ENCODE measurements at places on chromosomes 6 and 20. TPM values are rescaled to one million over a fixed set of nuclear protein-coding genes. Genes with fewer than 3 reads are reported as not detected.

DNA sequence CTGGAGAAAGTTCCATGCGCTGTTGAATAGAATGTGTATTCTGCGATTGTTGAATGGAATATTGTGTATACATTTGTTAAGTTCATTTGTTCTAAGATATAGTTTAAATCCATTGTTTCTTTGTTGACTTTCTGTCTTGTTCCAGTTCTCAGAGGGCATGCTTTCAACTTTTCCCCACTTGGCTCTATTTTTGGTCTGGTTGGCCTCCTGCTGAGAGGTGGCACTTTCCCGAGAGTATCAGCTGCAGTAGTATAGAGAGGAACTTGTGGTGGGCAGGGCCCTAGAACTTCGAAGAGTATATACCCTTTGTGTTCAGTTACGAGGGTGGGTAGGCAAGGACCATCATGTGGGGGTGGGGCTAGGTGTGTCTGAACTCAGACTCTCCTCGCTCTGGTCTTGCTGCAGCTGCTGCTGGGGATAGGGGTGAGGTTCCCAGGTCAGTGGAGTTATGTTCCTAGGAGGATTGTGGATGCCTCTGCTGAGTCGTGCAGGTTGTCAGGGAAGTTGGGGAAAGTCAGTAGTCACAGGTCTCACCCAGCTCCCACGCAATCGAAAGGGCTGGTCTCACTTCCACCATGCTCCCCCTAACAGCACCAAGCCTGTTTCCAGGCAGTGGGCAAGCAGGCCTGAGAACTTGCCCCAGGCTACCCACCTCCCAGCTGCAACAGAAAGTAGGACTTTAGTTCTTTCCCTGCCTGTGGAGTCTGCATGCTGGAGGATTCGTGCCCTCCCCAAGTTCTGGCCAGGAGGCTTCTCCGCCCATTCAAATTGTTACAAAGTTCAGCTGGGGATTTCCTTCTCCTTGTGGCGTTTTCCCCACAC is 118.9 kb upstream of the SSTR4 start:
- no peaks in the 10 kb centered on the region for H3K4me1 ChIP-seq
- no peak overlapping the region for H3K27ac ChIP-seq
- H3K27me3 ChIP-seq = no peaks in the 10 kb centered on the region
- no peak for DNase-seq
- H3K36me3 ChIP-seq = no peaks in the 10 kb centered on the region
- no peak overlapping the region for H3K4me3 ChIP-seq

DNA sequence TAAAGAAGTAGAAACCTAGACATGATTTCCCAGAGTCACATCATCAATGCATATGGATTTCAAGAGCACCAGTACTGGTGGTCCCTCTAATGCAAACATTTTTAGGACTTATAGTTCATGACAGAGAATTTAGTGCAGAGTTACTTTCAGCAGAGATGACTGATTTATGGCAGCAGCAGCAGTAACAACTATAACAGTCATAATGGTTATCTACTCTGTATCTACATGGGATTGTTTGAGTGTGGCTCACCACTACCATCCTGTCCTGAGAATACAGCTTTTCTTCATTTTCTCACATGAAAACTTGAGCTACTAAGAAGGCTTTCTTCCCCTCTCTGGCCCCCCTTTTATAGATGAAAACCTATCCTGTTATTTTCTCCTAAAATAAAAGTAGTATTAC is 128.5 kb upstream of the ENPP5 start:
- no peak overlapping the region for H3K4me3 ChIP-seq
- no peak overlapping the region for H3K27ac ChIP-seq
- no peaks in the 10 kb centered on the region for H3K4me1 ChIP-seq
- DNase-seq = no peak
- H3K36me3 ChIP-seq = no peaks in the 10 kb centered on the region
- no peaks in the 10 kb centered on the region for H3K27me3 ChIP-seq

- no peak overlapping the region for H3K27ac ChIP-seq
- no peak for DNase-seq
- H3K27me3 ChIP-seq = no peaks in the 10 kb centered on the region
- no peak overlapping the region for H3K4me3 ChIP-seq
- H3K4me1 ChIP-seq = no peaks in the 10 kb centered on the region
Measured at GRCh38 chr20:10134176-10134575, 84.5 kb upstream of the SNAP25 start.

GRCh38 chr20:58668901-58669286 is 17.8 kb downstream of the STX16 start:
- no peak overlapping the region for H3K4me3 ChIP-seq
- no peak for DNase-seq
- peaks cover 92% of the 10 kb centered on the region for H3K36me3 ChIP-seq
- no peak overlapping the region for H3K27ac ChIP-seq
- H3K4me1 ChIP-seq = no peaks in the 10 kb centered on the region

DNA sequence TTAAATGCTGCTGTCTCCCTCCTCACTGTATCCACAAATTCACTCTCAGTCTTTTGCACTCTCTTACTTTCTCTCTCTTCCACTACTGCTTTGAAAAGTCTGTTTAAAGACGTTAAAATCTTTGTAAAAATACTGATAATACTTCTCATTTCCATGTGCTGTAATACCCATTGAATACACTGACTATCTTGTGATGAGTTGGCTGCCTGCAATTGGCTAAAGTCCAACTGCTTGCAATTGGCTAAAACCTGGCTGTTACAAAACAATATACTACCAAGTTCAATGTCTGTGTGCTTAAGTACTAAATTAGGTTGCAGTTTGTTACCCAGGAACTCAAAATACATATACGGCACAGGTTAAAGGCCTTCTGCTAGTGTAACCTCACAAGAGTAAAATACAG is 264.8 kb downstream of the THBS2 start:
- no peak for DNase-seq
- no peaks in the 10 kb centered on the region for H3K36me3 ChIP-seq
- no peak overlapping the region for H3K4me3 ChIP-seq
- H3K27me3 ChIP-seq = no peaks in the 10 kb centered on the region

DNA sequence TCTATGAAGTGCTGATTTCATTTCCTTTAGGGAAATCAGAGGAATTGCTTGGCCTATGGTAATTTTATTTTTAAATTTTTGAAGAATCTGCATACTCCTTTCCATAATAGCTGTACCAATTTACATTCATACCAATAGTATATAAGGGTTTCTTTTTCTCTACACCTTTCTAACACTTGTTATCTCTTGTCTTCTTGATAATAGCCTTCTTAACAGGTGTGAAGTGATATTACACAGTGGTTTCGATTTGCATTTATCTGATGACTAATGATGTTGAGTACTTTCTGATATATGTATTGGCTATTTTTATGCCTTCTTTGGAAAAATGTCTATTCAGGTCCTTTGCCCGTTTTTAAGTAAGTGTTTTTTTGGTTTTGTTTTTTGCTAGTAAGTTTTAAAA is 40.8 kb downstream of the SMAP1 start:
- H3K27me3 ChIP-seq = no peaks in the 10 kb centered on the region
- peaks cover 3% of the 10 kb centered on the region for H3K4me1 ChIP-seq
- no peaks in the 10 kb centered on the region for H3K36me3 ChIP-seq
- H3K4me3 ChIP-seq = no peak overlapping the region
- H3K27ac ChIP-seq = no peak overlapping the region

DNA sequence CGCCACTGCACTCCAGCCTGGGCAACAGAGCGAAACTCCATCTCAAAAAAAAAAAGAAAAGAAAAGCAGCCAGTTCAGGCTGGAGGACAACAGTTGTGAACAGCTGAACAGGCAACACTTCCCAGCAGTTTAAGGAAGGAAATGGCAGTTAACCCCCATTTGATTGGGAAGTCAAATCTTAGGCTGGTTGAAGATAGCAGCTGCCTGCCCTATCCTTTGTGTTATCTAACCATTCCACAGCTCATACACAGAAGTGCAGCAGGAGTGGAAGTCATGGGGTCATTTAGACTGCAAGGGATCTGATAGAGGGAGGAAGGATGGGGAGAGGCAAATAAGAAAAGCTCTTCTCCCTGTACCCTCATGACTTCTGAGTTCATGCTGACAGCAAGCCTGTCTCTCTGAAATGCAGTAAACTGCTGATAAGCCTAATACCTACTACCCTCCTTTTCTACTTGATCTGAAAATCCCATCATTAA is 35.3 kb downstream of the KCTD20 start:
- no peak overlapping the region for H3K4me3 ChIP-seq
- H3K27ac ChIP-seq = no peak overlapping the region
- H3K36me3 ChIP-seq = peaks cover 91% of the 10 kb centered on the region
- H3K4me1 ChIP-seq = no peaks in the 10 kb centered on the region
- no peak for DNase-seq

DNA sequence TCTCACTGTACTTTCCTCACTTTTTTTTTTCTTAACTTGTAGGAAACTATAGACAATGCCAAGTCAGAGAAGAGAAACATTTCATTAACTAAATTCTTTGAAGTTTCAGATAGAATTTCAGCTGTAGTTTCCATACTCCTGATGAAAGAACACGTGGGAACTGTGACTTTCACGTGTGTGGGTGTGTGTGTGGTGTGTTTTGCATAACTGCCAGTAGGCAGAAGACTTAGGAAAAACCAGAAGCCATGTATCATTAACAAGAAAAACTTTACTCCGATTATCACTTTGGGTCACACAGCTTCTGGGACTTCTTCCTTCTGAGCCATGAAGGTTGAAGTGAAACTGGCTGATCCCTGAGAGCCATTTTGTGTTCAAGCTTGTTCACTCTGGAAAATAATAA is 483.3 kb downstream of the TFAP2B start:
- H3K4me3 ChIP-seq = no peak overlapping the region
- H3K27me3 ChIP-seq = no peaks in the 10 kb centered on the region
- DNase-seq = no peak
- H3K27ac ChIP-seq = no peak overlapping the region
- no peaks in the 10 kb centered on the region for H3K36me3 ChIP-seq

- H3K4me1 ChIP-seq = peaks cover 44% of the 10 kb centered on the region
- no peak overlapping the region for H3K27ac ChIP-seq
- no peaks in the 10 kb centered on the region for H3K27me3 ChIP-seq
- H3K4me3 ChIP-seq = no peak overlapping the region
- no peaks in the 10 kb centered on the region for H3K36me3 ChIP-seq
Measured at GRCh38 chr6:41040101-41040939, 1.3 kb upstream of the UNC5CL start.

- no peak overlapping the region for H3K27ac ChIP-seq
- no peak for DNase-seq
- no peak overlapping the region for H3K4me3 ChIP-seq
- H3K4me1 ChIP-seq = no peaks in the 10 kb centered on the region
- H3K36me3 ChIP-seq = no peaks in the 10 kb centered on the region
Measured at GRCh38 chr20:48856130-48856529, 28.3 kb upstream of the PREX1 start.

- H3K4me1 ChIP-seq = peaks cover 29% of the 10 kb centered on the region
- DNase-seq = no peak
- no peaks in the 10 kb centered on the region for H3K36me3 ChIP-seq
Measured at GRCh38 chr6:42411406-42411805, 40.3 kb downstream of the TRERF1 start.

DNA sequence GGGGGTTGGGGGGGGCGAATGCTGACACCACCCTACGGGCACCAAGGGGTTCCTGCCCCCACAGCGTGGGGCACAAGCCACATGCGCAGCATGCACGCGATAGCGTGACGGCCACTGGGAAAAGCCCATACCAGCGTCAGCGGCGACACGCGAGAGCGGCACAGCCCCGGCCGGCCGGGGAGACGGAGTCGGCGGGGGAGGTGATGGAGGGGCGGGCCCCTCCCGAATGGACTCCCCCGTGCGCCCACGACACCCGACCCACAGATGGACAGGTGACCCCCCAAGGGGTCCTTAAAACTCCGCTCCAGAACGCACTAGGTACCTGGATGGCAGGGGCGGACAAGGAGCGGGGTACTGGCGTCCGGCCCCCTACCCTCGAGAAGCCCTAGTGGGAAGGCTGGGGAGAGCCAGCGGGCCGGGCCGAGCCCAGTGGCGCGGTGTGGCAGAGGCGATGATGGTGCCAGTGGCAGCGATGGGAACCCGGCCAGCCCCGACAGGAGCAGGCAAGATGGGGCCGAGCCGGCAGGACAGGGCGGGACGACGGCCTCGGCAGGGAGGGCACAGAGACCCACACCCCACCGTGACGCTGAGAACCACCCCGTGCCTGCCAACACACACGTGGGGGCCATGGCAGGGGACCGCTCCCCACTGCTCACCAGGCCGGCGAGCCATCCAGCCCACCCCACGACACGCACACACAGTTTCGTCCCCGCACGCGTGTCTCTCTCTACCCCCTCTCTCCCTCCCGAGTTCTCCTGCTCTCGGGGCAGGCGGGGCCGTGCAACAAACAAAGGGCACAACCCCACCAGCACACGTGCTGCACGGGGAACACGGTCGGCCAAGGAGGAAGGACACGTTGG is 1959.8 kb upstream of the DEFB115 start:
- H3K27ac ChIP-seq = no peak overlapping the region
- H3K36me3 ChIP-seq = no peaks in the 10 kb centered on the region
- H3K27me3 ChIP-seq = no peaks in the 10 kb centered on the region
- no peak for DNase-seq

- H3K4me3 ChIP-seq = no peak overlapping the region
- DNase-seq = no peak
- H3K36me3 ChIP-seq = no peaks in the 10 kb centered on the region
- H3K4me1 ChIP-seq = no peaks in the 10 kb centered on the region
Measured at GRCh38 chr6:75201021-75201420, 4.8 kb downstream of the COL12A1 start.

GRCh38 chr6:16337295-16337975 is 99.0 kb downstream of the GMPR start:
- H3K4me1 ChIP-seq = peaks cover 45% of the 10 kb centered on the region
- no peaks in the 10 kb centered on the region for H3K27me3 ChIP-seq
- H3K27ac ChIP-seq = peak overlapping the region; percentile 42
- H3K36me3 ChIP-seq = no peaks in the 10 kb centered on the region
- DNase-seq = no peak

DNA sequence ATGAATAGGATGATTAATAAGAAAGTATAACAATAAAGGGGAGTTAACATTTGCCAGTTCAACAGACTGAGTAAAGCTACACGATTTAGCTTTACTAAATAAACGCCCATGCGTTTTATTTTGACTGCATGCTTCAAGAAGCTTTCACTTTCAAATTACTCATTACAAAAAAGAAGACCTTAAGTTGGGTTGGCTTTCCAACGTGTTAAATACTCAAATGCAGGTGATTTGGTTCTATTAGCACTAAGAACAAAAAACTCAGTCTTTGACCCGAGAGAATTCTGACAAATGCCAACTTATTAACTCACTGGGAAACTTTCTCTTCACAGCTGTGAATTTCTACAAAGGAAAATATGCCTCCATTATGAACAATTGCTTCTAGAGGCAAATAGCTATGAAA is 24.8 kb downstream of the RNF146 start:
- DNase-seq = no peak
- peaks cover 7% of the 10 kb centered on the region for H3K36me3 ChIP-seq
- H3K4me1 ChIP-seq = no peaks in the 10 kb centered on the region
- no peaks in the 10 kb centered on the region for H3K27me3 ChIP-seq

GRCh38 chr20:64164123-64164836 is at the start of gene MYT1:
Gene MYT1, plus strand, starts transcription at chr20:64164452. Its CDS starts 34,410 bp downstream, at chr20:64198862.
- H3K4me3 ChIP-seq = no peak within 1 kb of the TSS
- peaks cover 11% of the 10 kb centered on the region for H3K27me3 ChIP-seq
- no peak within 1 kb of the TSS for H3K27ac ChIP-seq
- DNase-seq = no peak

- DNase-seq = no peak
- no peaks in the 10 kb centered on the region for H3K4me1 ChIP-seq
- H3K27ac ChIP-seq = no peak overlapping the region
- H3K36me3 ChIP-seq = no peaks in the 10 kb centered on the region
Measured at GRCh38 chr6:40894962-40895799, 143.8 kb downstream of the UNC5CL start.

Gene IMPG1
- total RNA-seq = not detected

Gene SLC18B1
- total RNA-seq = 11.2 TPM

Gene LZTS3
- total RNA-seq = 6.3 TPM

Gene CST2
- not detected for total RNA-seq

Gene HFE
- 3.6 TPM for total RNA-seq

Gene BTN1A1
- total RNA-seq = not detected

Gene GSTA3
- not detected for total RNA-seq

All from esophagus squamous epithelium (tissue), 5 donors.